Stimulated activated CD8-positive, alpha-beta memory T cell treated with anti-CD3 and anti-CD28 coated beads, Interleukin-4, amount 100 ng/mL, for 1 hour (primary cell): ENCODE measurements at places on chromosomes 3 and 15.

GRCh38 chr15:91863621-91864255 is 10.2 kb downstream of the SLCO3A1 start:
- DNase-seq: no peak

DNA sequence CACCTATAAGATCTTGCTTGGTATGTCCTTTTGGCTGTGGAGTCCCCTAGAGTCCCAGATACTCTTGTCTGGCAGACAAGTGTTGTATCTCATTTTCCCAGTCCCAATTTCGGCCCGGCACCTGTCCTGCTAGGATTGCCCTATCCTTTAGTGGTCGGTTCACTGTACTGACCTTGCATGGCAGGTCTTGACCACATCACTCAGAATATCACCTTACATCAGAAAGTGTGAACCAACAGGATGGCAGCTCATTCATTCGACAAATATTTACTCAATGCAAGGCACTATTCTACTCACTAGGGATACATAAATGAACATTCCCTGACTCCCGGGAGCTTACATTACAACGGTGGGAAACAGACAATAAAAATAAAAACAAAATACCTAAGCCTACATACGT is 5.7 kb upstream of the CCDC80 start:
- no peak for DNase-seq

DNA sequence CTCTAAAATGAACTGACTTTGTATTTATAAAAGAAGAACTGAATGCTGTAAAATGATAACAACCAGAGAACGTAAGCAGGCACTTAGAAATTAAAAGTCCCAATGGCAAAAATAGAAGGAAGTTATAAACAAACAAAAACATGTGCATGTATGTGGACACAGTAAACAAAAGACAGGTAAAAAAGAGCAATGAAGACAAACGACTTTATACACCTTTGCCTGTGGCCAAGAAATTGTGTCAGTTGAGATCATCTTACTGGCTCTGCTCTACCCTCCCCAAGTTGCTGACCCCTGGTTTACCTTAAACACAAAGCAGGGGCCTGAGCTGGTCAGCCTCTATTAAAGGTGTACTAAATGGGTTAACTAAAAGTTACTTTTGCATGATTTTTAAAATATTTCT is 41.7 kb upstream of the GP5 start:
- no peak for DNase-seq

- DNase-seq: no peak
Measured at GRCh38 chr15:66657185-66658020, 44.6 kb upstream of the SMAD6 start.

- no peak for DNase-seq
Measured at GRCh38 chr15:25236861-25237155, 202.0 kb downstream of the UBE3A start.

DNA sequence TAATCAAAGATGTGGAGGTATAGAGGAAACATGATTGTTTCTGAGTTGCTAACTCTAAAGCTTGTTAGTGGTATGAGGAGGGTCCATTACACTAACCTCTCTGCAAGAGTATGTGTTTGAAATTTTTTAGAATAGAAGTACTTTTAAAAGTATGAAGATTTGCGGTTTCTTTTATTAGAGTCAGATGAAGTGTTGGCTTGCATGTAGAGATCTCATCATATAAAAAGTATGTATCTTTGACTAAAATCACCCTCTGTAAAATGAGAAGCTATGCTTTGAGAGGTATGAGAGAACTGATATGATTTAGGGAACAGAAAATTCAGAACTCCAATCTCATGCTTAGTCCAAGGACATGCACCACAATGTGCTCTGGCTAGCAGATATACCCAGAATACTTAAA is 140.4 kb upstream of the MBNL1 start:
- DNase-seq: no peak

GRCh38 chr3:57060089-57060821 is at the start of gene SPATA12:
TSS of gene SPATA12 (plus strand) at chr3:57060664. CDS start at chr3:57073695, 13,031 bp downstream.
- DNase-seq: no peak

- no peak for DNase-seq
Measured at GRCh38 chr3:129369711-129370110, 58.7 kb downstream of the EFCAB12 start.

GRCh38 chr3:72998466-72998865 is 1.9 kb downstream of the PPP4R2 start:
- DNase-seq: no peak

DNA sequence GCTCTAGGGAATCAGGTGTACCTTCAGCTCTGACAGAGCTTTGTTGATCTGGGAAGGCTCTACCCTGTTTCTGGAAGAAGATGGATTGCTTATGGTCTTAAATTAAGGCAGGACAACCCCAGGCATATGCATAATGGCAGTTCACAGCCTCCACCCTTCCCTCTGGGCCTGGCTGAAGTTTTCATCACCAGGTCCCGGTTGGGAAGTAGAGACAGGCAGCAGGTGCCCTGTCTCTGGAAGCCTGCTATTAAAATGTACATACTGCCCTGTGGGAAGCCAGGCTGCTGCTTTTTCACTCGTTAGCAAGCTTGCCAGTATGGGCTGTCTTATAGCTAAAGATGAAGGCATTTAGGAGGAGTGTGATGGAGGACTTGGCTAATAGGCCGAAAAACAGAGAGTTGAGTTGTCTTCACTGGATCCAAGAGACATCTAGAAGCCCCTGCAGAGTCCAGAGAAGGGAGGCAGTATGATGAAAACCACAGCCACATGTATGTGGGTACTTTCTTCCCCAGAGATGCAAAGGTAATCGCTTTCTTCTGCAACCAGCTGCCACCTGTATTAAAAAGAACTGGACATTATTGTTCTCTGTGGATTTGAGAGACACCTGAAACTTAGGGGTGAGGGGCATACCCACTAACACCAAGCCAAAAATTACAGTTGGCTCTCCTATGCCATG is 34.4 kb downstream of the ABHD2 start:
- DNase-seq: no peak

DNA sequence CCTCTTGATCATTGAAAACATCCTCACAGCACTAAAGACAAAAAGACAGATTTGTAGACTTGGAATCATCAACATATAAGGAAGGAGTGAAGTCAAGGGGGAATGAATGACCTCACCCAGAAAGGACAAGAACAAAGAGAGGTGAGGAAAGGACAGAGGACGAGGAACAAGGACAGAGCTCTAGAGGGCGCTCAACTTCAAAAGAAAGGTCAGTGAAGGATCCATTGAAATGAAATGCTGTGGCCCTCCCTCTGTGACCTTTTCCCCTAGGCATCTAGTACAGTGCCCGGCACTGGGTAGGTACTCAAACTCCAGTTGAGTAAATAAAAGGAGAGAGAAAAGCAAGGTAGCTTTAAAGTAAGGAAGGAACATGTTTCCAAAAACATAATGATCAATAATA is 2.6 kb downstream of the ATP8B4 start:
- DNase-seq: no peak

- no peak for DNase-seq
Measured at GRCh38 chr15:64681424-64682024, 93.9 kb downstream of the RBPMS2 start.

GRCh38 chr3:72086743-72087087 is 301.8 kb upstream of the PROK2 start:
- DNase-seq: no peak

GRCh38 chr3:179852142-179852905 is 184.4 kb downstream of the PEX5L start:
- no peak for DNase-seq

DNA sequence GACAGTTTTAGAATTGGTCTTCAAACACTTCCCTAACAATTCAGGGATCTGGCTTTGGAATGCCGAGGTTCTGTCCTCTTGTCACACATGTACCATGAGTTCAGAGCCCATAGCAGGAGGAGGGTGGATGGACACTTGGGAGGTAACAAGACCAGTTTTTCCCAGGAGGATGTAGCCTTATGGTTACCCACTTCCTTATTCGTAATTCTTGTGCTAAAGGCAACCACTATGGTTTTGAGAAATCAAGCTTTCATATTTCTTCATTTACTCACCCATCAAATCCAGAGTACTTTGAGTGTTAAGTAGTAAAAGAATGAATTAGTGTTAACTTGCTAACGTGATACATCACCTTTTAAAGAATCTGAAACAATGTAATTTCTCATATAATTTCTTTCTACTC is 479.6 kb upstream of the ALCAM start:
- DNase-seq: no peak
